Stimulated activated naive B cell treated with anti-CD40 and anti-IgM and Interleukin-4, amounts not matched to agents 10 μg/mL and 1 μg/mL and 100 μg/mL, for 72 hours (primary cell): ENCODE measurements at places on chromosomes 2 and 18.

DNA sequence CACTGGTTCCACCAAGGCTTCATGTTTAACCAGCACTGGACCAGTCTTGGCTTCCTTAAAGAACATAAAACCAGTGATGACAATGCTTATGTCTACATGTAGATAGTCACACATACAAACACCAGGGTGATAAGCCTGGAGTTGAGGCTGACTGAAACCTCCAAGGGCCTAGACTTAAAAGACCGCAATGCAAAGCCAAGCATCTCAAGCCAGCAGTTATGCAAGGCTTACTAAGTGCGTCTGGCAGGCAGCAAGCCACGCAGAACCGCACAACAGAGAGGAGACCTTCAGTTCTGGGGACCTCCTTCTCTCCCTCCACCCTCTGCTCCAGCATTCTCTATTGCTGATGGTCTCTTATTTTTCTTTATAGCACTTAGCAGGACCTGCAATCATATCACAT, 63.2 kb upstream of the ACAA2 start:
- H3K27me3 ChIP-seq, result peaks cover 13% of the 10 kb centered on the region
- DNase-seq, result no peak
- H3K36me3 ChIP-seq, result no peaks in the 10 kb centered on the region
- H3K4me3 ChIP-seq, result no peak overlapping the region

- H3K27me3 ChIP-seq, result no peaks in the 10 kb centered on the region
- no peak overlapping the region for H3K4me3 ChIP-seq
- no peaks in the 10 kb centered on the region for H3K36me3 ChIP-seq
- H3K4me1 ChIP-seq, result no peaks in the 10 kb centered on the region
Measured at GRCh38 chr2:83596592-83597282, 862.3 kb downstream of the SUCLG1 start.

GRCh38 chr2:239630618-239631286, 229.9 kb upstream of the HDAC4 start:
- no peak for DNase-seq
- H3K36me3 ChIP-seq, result no peaks in the 10 kb centered on the region
- H3K27ac ChIP-seq, result no peak overlapping the region
- H3K4me3 ChIP-seq, result no peak overlapping the region
- peaks cover 35% of the 10 kb centered on the region for H3K27me3 ChIP-seq

DNA sequence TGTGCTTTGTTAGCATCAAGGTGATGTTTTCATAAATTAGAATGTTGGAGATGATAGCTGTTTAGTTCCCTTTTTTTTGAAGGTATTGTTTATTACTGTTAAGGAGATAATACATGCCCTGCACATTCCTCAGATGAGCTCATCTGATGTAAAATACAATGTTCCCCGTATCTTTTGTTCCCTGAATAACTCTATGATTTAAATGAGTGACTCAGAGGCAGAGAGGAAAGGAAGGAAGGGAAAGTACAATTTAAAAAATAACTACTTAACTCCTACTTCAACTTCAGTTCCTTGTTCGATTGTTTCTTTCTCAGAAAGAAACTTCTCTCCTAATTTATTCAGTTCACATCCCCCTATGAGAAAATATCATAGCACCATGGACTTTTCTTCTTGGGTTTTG, 208.7 kb downstream of the KCNE4 start:
- H3K27me3 ChIP-seq, result no peaks in the 10 kb centered on the region
- no peak for DNase-seq
- H3K36me3 ChIP-seq, result no peaks in the 10 kb centered on the region
- no peak overlapping the region for H3K4me3 ChIP-seq

DNA sequence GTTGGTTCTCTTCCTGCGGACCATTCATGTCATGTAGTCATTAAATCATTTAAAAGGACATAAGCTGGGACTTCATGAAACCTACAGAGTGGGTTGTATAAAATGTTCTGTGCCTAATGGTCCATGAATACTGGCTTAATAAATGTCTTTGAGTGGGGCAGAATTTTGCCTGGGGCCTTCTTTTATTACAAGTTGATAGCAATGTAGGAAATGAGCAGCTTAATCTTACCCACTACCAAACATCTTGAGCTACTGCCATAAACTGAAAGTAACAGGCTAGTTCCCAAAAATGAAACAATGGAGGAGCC, 130.9 kb downstream of the TMEM17 start:
- no peak overlapping the region for H3K4me3 ChIP-seq
- H3K27ac ChIP-seq, result no peak overlapping the region
- H3K27me3 ChIP-seq, result no peaks in the 10 kb centered on the region
- peaks cover 2% of the 10 kb centered on the region for H3K4me1 ChIP-seq
- no peak for DNase-seq

DNA sequence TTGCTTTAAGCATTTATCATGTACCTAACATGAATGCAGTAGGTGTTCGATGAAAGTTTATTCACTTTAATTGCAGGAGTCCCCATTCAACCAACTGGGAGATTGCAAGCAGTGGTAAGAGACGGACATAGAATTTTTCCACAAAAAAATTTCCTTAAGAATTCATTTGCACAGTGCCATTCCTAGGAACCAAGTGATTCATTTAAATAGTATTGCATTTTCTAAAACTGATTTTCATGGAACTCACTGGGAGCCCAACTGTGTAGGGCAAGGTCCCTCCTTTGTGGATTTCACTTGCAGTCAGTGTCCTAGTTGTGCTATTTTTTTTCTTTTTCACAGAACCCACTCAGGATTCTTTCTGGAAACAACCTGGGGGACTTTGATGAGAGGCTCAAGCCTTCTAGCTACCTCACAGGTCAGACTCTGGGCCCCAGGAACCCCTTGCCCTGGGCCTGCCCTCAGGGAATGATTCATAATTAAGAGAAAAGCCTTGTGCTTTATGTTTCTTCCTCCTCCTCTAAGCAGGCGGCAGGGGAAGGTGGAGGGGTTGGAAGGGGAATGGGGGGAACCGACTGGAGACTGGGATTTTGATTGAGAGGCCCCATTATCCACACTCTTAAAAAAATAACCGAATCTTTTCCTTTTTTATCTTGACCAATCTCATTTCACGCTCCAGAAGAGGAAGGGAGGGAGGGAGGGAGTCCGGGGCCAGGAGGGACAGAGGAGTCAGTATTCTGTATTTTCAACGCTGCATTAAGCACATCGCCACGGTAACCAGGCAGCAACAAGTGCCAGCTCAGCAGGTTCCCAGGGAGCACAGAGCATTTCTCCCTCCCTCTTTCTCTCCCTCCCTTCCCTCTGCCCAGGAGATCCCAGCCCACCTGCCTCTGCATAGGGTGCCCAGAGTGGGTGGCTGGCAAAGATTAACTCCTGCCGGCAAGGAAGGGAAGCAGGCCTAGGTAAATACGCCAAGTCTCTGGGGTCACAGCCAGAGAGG, 51.8 kb downstream of the PSD4 start:
- peaks cover 3% of the 10 kb centered on the region for H3K4me1 ChIP-seq
- H3K4me3 ChIP-seq, result no peak overlapping the region
- no peak for DNase-seq
- H3K27ac ChIP-seq, result no peak overlapping the region

- no peaks in the 10 kb centered on the region for H3K36me3 ChIP-seq
- H3K4me3 ChIP-seq, result no peak overlapping the region
- no peak for DNase-seq
- H3K27ac ChIP-seq, result no peak overlapping the region
- H3K4me1 ChIP-seq, result no peaks in the 10 kb centered on the region
- H3K27me3 ChIP-seq, result peaks cover 13% of the 10 kb centered on the region
Measured at GRCh38 chr2:170163411-170164065, 14.4 kb upstream of the MYO3B start.

GRCh38 chr2:121804340-121804739, 48.9 kb downstream of the TSN start:
- peaks cover 8% of the 10 kb centered on the region for H3K36me3 ChIP-seq
- no peaks in the 10 kb centered on the region for H3K27me3 ChIP-seq
- peak; percentile 20 for DNase-seq
- no peak overlapping the region for H3K27ac ChIP-seq

- H3K4me3 ChIP-seq, result no peak overlapping the region
- no peak for DNase-seq
- H3K4me1 ChIP-seq, result peaks cover 42% of the 10 kb centered on the region
- peak overlapping the region; percentile 47 for H3K27ac ChIP-seq
Measured at GRCh38 chr2:219285894-219286425, 6.8 kb downstream of the DNAJB2 start.

DNA sequence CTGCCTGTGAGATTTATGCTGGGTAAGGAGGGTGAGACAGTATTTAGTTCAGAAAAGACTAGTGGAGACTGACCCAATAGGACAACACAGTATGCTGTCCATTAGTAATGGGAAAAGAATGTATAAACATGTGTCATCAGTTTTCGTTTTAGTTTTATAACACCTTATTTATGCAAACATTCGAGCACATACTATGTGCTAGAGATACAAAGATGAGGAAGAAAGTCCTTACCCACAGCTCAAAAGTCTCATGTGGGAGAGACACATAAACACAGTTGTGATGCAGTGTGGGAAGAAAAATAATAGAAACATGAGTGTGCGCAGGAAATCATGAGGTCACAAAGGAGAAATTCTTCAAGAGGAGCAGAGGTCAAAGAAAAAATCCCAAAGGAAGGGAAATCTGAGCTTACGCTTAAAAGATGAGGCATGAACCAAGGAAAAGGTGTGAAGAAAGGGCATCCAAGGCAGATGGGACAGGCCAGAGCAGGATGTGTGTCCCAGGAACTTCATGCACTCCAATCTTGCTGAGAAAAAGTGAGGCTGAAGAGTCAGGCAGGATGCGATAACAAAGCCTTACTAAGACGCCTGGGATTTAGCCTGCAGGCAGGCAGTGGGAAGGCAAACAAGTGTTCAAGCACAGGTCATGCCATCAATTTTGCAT, 8.1 kb downstream of the METTL21A start:
- peaks cover 41% of the 10 kb centered on the region for H3K4me1 ChIP-seq
- no peaks in the 10 kb centered on the region for H3K27me3 ChIP-seq
- H3K4me3 ChIP-seq, result no peak overlapping the region
- H3K27ac ChIP-seq, result peak overlapping the region; percentile 42

DNA sequence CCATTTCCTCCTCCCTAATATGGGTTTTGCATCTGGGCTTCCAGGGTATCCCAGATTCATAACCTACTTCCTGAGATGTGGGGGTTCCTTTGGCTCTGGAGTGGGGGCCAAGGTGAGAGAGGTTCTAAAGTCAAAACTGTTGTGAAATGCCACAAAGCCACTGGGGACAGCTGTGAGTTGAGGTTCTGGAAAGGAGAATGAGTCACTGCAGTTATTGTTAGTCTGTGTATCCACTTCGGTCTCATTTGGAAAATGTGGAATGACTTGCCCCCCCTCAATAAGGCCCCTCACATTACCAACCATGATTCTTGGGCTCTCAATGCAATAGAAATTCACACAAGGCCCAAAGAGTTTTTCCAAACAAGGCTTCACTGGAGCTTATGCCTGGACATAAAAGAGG, 51.1 kb upstream of the LGALSL start:
- no peak overlapping the region for H3K27ac ChIP-seq
- H3K4me1 ChIP-seq, result peaks cover 18% of the 10 kb centered on the region
- no peak for DNase-seq
- peaks cover 2% of the 10 kb centered on the region for H3K36me3 ChIP-seq

DNA sequence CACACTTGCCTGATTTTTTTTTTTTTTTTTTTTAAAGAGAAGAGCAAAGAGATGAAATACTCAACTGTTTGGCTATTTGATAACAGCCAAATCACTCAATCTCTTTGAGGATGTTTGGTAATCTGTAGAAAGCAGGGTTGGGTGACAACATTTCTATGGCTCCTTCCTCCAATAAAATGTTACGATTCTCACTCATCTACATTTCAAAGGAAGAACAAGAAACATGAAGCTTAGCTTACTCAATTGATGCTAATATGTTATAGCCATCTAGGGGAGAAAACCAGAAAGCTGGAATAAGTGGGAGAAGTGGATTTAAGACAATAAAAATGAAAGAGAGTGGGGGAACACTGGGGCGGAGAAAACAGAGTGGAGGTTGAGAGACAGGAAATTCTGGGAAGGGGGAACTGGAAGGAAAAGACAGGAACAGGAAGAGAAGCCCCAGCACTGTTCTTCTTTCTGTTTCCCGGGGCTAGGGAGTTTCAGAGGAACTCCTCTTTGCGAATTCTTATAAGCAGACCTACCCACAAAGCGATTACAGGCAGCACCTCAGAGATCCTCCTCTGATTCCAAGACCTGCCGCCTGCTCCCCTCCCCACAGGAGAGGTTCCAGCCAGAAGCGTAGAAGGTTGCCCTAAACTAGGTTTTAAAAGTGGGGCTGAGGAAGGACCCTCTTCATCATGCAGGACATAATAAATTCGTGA, 13.3 kb downstream of the ST3GAL5 start:
- peaks cover 28% of the 10 kb centered on the region for H3K36me3 ChIP-seq
- H3K4me3 ChIP-seq, result no peak overlapping the region
- H3K27me3 ChIP-seq, result no peaks in the 10 kb centered on the region
- H3K4me1 ChIP-seq, result peaks cover 71% of the 10 kb centered on the region
- no peak for DNase-seq

DNA sequence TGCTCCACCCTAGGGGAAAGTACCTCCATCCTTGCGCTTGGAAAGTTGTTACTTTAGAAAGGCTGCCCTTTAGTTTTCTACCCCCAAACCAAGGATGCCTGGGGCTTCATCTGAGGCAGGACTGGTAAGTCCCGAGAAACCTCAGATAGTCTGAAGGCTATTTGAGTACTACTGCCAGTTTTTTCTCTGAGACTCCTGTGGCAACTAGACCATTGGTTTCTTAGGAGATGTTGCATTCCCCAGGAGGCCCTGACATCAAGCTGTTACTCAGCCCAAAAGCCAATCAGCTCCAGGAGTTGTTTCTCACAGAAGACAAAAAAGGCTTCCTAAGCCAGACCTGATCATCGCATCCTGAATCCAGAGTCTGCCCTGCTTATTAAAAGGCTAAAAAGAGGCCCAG, 67.2 kb downstream of the COLEC12 start:
- H3K36me3 ChIP-seq, result no peaks in the 10 kb centered on the region
- H3K4me3 ChIP-seq, result no peak overlapping the region
- H3K27me3 ChIP-seq, result peaks cover 5% of the 10 kb centered on the region
- H3K27ac ChIP-seq, result no peak overlapping the region

- no peaks in the 10 kb centered on the region for H3K36me3 ChIP-seq
- H3K27ac ChIP-seq, result no peak overlapping the region
- peaks cover 12% of the 10 kb centered on the region for H3K27me3 ChIP-seq
- no peaks in the 10 kb centered on the region for H3K4me1 ChIP-seq
- no peak for DNase-seq
Measured at GRCh38 chr2:23542230-23542789, 157.3 kb downstream of the KLHL29 start.

DNA sequence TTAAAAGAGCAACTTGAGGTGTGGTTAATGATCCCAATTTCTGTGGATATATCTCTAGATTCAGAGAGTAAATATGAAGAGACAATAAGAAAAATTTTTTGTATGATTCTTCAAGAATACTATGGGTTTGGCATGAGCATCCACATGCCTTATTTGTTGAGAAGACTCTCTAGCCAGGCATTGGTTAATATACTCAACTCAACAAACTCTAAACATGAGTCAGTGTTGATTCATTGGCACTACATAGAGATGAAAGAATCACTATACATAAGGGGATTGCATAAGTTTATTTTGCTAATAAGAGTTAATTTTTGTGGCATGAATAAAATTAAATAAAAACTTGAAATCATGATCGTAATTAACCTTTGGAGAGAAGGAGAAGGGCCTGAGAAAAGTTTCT, 930.2 kb upstream of the LRRTM1 start:
- H3K27ac ChIP-seq, result no peak overlapping the region
- no peak overlapping the region for H3K4me3 ChIP-seq
- H3K4me1 ChIP-seq, result no peaks in the 10 kb centered on the region
- no peaks in the 10 kb centered on the region for H3K27me3 ChIP-seq
